ENCODE measurements at places on chromosomes 11 and 22.
A peak's percentile ranks its signal among the peaks of the same experiment; 100 is the strongest.

- DNase-seq: no peak
Observed at GRCh38 chr11:111419181-111419580, 40.1 kb upstream of the POU2AF1 start.

- no peak for DNase-seq
Observed at GRCh38 chr11:7428196-7428595, 57.1 kb upstream of the OLFML1 start.

DNA sequence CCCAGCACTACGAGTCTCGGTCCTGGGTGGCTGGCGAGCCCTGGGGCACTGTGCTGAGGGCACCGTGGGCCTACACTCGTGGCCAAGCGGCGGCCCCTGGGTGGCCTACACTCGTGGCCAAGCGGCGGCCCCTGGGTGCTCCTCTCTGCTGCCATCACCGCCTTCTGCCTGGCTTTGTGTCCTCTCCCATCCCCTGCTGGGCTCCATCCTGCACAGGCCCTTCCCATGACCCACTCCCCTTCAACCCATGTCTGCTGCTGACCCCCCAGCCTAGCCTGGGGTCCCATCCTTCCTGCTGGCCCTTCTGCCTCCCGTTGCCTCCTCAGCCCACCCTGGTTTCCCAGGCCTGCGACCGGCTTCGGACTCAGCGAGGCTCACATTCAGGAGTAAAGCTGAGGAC lies 87.4 kb upstream of the CLDN5 start:
- no peak for DNase-seq

GRCh38 chr22:45429981-45430775 lies 16.7 kb downstream of the RIBC2 start:
- no peak for DNase-seq

DNA sequence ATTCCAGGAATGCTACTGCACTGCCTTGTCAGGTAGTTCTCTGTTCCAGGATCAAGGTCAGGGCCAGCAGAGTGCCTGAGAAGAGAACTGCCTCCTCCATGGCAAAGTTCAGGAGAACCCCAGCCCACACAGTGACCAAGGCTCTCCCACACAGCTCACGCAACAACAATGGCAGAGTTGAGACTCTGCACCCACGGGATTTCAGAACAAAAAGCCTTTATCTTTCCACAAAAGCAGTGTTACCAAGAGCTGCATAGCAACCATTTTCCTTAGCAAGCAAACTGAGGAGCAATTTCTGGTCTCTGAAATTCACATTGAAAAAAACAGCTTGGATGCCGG lies 11.1 kb downstream of the PLAAT3 start:
- DNase-seq: no peak

DNA sequence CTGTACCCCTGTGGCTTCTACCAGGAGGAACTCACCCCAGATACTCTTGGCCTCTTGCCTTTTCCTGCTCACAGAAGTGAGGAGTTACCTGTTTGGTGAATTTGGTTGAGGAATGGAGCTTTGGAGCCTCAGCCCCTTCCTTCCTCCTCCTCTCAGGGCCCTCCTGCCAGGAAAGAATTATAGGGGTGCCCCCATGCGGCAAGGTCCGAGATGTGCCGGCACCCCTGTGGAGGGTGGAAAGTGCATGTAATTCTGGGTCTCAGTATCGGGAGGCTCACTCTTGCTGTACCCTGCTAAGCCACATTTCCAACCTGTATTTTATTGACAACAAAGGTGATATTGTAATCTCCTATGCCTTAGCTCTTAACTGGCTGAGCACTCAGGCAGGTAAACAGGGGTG lies 13.7 kb upstream of the IGSF22 start:
- DNase-seq: no peak

GRCh38 chr11:132770829-132771530 lies 761.3 kb downstream of the OPCML start:
- no peak for DNase-seq

DNA sequence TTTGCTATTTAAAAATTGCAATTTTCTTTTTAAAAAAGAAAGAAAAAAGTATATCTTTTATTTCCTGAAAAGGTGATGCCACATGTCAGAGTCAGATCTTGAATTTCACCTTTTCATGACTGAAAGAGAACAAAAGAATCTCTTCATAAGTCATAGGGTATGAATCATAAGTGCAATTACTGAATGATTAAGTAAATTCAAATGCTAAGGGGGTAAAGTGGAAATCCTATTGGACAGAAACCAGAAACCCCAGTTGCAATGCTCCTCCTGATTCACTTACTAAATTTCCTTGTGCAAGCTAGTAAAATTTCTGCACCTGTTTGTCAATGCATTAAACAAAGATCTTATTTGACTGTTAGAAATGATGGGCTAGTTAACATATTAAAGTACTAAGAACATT lies 8.2 kb upstream of the PRRG4 start:
- DNase-seq: no peak

DNA sequence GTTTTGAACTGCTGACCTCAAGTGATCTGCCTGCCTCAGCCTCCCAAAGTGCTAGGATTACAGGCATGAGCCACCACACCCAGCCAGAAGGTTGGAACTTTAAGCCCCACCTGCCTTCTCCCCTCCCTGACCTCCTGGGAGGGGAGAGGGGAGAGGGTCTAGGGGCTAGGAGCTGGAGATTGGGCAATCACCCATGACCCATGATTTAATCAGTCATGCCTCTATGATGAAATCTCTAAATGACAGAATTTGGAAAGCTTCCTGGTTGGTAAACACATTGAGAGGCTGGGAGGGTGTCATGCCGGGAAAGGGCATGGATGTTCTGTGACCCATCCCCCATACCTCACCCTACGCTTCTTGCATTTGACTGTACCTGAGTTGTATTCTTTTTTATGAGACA lies 17.1 kb upstream of the TFIP11 start:
- no peak for DNase-seq

DNA sequence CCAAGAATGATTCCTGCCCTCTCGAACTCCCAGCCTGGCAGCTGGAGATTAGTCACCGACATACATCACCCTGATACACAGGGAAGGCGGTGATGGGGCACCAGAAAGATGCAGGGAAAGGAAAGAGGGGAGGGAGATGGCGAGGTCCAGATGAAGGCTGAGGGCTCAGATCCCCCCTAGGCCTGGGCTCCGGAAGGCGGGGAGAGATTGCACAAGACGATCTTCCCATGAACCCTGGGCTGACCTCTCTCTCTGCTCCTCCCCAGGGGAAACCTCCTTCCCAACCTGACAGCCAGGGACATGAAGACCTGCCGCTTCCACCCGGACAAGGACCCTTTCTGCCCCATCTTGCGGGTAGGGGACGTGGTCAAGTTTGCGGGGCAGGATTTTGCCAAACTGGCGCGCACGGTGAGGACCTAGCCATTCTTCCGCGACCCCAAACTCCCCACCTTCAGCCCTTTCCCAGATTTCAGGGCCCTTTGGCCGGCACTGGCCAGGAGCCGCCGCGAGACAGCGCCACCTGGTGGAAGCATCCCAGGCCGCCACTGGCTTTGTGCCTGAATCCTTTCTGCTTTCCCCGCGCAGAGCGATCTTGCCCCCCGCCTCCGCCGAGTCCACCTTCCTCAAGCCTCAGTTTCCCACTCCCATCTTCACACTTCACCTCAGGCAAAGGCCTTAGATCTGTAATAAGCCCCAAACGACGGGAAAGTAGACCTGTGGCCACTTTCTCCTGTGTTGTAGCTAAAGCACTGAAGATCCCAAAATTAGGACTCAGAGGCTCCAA lies 11.5 kb downstream of the P2RX3 start:
- peak; percentile 62 for DNase-seq

DNA sequence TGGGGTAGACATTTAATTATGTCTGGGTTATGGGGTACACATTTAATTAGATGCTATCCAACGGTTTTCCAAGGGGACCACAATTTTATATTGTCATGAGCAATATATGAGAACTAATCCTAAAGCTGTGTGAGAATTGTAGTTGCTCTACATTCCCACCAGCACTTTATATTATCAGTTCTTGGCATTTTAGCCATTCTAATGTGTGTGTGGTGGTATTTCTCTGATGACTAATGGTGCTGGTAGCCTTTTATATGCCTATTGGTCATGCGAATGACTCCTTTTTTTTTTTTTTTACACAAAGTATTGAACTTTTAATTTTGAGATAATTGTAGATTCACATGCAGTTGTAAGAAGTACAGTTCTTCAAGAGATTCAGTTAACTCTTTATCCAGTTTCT lies 26.2 kb downstream of the TMEM135 start:
- no peak for DNase-seq
